ENCODE measurements at places on chromosomes 2 and 18.
A peak's percentile ranks its signal among the peaks of the same experiment; 100 is the strongest.

DNA sequence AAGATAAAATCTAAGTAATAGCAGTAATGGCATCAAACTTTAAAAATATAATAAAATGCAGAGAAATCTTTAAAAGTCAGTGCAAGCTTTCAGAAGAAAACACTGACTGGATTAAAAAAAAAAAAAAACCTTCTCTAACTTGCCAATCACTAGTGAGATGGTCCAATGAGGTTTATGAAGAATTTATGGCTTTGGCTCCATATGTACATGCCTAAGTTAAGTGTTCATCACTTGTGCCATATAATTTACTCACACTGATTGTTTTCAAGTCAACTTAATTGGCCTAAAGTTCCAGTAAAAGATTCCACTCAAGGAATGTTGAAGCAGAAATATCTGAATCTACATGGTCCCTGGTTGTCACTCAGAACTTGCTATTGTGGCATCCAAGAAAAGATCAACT lies 40.7 kb upstream of the RAB27B start:
- DNase-seq, result no peak

DNA sequence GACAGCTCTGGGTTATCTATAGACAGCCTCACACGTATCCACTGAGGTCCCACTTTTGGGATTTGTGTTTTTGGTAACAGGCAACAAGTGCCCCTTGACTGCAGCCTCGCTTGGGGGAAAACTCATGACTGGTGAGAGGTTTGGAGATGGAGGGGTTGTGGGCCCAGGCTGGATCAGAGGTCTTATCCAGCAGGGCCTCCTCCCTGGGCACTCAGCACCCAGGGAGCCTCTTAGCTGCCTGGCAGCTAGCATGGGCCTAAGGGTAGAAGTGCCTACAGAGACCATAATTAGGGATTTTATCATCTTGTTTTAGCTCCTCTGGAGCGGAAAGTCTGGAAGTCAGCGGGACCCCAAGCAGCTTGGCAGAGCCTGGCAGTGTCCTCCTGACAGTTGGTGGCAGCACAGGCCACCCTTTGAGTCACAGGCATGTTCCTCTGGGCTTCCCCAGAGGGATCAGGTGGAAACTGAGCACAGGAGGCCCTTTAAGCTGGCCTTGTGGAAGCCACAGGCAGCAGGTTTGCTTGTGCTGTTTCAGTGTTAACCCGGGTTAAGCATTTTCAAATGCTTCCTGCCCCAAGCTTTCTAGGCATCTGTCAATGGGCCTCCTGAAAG lies 143.1 kb downstream of the KCTD1 start:
- no peak for DNase-seq

DNA sequence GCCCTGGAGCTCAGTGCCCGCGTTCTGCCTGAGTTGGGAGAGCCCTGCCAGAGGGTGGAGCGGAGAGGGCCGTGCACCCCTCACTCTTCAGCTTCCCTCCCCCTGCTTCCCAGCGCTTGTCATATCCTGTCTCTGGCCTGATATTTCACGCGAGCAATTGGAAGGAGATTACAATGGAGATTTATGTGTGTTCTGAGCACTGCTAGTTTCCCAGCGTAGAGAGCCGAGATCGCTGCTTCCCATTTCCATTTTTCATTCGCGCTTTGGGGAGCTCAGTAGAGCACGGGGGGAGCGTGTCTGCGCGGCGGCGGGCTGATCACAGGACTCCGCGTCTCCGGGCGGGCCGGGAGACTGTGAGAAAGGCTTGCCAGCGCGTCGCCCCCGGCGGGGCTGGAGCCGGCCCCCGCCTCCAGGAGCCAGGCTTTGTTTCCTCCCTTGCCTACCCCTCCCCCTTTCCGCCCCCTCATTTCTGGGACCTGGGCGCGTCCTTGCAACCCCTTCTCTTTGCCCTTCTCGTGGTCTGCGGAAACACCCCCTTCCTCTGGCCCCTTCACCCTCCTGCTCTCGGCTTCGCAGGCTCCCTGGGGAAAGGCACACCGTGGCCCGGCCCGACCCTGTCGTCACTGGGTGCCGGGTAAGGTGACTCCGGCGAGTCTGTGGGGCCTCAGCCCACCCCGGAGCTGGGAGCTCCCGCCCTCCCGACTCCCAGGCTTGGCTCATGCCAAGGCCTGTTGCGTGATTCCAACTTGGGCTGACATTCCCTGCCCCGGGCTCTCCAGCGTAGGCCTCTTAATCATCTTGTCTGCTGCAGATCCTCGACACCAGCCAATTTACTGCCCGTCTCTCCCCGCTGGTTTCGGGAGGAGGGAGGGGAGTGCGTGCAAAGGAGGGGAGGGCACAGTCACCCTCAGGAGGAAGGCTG lies 5.8 kb downstream of the DLX2 start:
- no peak for DNase-seq

DNA sequence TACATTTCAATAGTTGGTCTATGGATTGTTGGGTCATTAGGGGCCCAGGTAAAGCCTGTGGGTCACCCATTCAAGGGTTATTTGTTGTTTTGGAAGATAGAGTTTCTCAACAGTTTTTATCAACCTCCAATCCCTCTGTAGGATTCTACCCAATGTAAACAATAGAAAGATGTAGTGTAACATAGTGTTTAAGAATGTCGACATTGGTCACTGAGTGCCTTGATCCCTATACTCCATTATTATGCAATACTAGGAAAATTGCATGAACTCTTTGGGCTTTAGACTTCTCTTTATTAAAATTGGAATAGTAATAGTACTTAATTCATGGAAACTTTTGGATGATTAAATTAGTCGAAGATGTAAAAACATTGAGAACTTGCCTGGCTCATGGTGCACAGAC lies 292.1 kb downstream of the GPD2 start:
- no peak for DNase-seq

DNA sequence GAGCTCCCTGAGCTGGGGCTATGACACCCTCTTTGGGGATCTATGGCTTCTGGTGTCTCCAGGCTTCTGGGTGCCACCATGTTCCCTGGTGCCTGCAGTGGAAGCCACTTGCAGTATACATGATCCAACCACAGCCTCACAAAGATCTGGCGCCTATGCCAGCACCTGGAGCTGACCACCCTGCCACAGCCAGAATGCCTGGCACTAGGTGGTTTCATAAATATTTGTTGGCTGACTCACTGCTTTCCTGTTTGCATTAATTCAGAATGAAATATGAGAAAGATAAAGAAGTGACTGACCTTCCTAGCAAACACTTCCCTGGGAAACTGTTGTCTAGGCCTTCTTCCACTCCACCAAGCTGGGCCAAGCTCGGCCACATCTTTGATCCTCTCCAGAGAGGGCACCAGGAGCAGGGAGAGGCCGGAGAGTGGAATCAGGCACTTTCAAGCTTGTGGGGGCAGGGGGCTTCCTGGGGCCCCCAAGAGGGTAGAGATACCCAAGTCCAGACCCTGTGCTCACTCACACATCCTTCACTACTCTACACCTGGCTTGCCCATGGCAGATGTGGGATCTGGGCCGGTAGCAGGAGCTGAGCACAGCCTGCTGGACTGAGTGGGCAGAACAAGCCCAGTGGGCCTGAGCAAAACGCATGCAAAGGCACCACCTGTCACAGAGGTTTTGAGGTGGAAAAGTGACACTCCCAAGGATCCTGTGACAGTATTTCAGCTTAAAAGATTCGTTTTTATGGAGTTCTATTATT lies 565.7 kb downstream of the SLC4A3 start:
- no peak for DNase-seq

GRCh38 chr2:241706537-241706936 lies 4.7 kb downstream of the ING5 start:
- DNase-seq, result no peak

GRCh38 chr2:29293830-29294438 lies 178.7 kb downstream of the CLIP4 start:
- no peak for DNase-seq

DNA sequence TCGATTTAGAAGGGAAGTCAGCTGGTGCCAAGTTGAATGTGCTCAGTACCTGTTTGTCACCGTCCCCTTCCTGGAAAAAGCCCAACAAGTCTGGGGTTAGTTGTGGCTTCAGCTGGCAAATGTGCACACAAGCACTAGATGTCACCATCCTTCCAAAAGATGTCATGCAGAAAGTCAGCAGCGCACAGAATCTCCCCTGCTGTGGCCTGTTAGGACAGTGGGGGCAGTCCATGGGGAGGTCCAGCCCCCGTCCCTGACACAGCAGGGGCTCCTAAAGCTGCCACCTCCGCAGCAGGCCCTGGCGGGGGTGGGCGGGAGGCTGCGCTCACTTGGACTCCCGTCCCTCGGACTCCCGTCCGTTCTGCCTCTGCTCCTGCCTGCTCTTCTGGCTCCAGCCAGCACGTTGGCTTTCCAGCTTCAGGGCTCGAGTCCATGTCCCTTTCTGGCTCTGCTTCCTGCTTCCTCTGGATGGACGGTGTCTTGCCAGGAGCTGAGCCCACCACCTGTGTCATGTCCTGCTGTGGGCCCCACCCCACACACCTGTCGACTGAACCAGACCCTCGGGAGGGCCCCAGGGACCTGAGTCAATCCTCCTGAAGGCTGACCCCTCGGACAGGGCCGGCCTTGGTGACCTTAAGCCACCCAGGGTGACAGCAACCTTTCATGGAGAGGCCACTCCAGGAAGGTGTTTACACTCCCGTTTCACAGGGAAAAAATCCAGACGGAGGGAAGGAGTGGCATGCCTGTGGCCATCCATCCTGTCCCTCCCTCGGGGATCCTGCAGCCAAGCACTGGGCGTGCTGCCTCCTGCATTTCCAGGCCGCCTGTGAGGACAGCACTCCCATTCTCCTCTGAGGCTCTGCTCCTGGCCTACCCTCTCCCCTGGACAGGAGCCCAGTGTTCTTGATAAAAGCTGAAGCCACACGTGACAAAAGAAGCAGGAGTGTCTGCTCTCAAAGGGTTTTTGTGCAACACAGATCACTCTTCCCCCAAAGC lies 8.5 kb downstream of the RAB17 start:
- DNase-seq, result peak; percentile 32

- DNase-seq, result no peak
Measured at GRCh38 chr2:240840435-240841060, 20.5 kb upstream of the KIF1A start.

DNA sequence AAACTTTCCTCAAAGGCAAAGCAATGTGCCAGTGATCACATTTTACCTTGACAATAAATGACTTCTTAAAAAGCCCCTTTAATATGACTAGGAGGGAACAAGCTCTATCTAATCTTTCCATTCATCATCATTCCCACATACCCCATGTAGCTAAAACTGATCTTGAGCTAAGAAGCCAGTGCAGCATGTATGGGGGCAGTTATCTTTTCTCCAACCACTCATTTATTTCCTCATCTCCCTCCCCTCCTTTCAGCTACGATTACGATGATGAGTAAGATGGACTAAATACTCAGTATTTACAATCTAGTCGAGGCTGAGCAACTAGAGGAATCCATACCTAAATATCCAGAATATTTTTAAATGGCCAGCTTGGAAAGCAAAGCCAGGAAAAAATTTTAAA lies 35.5 kb downstream of the PNO1 start:
- no peak for DNase-seq

DNA sequence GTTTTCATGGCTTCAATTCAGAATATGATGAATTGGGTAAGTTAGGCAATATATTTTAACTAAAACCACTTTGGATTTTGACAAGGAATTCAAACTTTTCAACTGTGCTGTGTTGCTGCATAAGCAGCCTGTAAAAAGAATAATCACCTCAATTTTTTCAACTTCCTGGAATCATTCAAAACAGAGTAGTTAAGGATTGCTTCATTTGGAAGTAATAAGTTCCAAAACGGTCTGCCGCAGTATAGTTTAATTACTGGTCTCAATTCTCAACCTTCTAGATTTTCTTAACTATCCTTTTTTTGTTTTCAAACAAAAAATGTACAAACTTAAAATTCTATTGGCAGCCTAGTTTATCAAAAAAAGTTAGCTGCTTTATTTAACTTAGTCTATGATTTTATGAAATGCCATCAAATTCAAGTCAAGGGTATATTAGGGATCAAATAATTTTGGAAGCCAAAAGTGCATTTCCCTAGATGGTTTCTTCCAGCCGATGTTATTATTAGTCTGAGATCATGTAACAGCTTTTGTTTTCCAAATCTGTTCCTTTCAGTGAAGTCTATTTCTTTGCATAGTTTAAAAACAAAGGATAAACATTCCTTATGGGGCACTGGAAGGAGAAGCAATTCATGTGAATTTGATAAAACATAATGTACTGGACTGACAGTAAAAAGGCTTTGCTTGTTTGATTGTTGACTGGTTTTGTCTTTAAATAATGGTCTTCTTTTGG lies 76.1 kb upstream of the ETAA1 start:
- no peak for DNase-seq

DNA sequence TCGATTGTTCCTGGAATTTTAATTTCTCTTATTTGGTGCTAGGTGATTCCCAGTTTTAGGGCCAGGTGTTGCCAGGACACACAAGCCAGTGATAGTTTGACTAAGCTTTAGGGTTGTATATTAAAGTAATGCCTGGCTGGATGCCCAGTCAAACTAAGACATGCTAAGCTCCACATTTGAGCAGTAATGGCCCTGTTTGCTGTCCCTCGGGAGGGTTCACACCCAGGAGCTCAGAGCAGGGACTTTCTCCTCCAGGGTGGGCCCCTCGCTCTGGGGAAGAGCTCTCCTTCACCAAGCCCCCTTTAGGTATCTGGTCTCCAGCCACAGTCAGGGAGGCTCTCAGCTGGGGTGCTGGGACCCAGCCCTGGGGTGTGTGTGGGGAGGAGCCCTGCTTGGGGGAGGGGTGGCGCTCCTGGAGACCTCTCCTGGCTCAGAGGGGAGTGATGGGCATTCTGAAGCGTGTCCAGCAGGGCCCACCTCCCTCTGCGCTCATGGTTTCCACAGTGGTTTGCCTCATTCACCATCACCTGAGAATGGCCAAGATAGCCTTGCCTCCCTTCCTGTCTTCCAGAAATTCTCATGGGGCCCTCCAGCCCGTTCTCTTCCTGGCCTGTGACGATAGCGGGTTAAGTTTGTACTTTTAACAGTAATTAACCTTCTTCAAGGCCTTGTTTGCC lies 31.7 kb downstream of the INPP4A start:
- DNase-seq, result no peak

DNA sequence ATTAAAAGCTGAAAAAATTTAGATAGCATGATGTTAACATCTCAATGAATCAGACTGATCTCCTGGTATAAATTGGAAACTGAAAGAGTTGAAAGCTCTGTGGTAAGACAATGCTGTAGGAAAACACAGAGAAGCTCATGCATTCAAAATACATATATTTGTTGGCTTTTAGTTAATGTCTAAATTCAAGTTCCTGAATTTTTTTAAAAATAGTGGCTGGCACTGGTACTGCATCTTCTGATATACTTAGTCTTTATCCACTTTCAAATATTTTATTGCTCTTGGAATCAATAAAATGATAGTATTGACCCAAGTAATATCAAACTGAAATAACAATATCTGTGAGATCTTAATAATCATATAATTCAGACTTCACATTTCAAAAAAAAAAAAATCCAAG lies 151.4 kb upstream of the FIGN start:
- no peak for DNase-seq

GRCh38 chr18:46731316-46731715 lies 25.5 kb downstream of the ST8SIA5 start:
- DNase-seq, result no peak

DNA sequence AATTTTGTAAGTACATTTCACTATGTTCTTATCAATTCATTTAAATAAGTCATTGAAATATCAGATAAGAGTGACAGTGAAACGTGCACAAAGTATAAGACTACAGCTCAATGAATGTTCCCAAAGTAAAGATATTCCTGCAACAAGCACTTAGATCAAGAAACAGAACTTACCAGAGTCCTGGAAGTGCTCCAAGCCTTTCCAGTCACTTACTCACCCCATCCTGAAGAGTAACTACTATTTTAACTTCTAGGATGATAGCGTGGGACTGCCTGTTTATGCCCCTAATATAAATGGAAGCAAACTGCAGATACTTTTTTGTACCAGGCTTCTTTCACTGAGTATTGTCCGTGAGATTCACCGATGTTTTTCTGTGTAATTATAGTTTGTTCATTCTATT lies 768.9 kb downstream of the SLC4A3 start:
- no peak for DNase-seq
